Fibroblast of lung (primary cell): ENCODE measurements at places on chromosomes 5 and 9. TPM values are rescaled to one million over a fixed set of nuclear protein-coding genes. Genes with fewer than 3 reads are reported as not detected.
A peak's percentile ranks its signal among the peaks of the same experiment; 100 is the strongest.

NMRK1 gene
- 21.1 and 33.9 TPM in 2 replicates for total RNA-seq

SPINK7 gene
- not detected in 2 replicates for total RNA-seq

BICD2 gene
- total RNA-seq = 32.9 and 35.8 TPM in 2 replicates

HSPB3 gene
- 0.77 and 21.1 TPM in 2 replicates for total RNA-seq

TIMD4 gene
- total RNA-seq = not detected in 2 replicates

FOXI1 gene
- not detected in 2 replicates for total RNA-seq

TGFBR1 gene
- 63.9 and 79.1 TPM in 2 replicates for total RNA-seq

GRCh38 chr9:133693116-133693515, 45.0 kb downstream of the SARDH start:
- H3K4me1 ChIP-seq = no peaks in the 10 kb centered on the region
- no peak overlapping the region for H3K27ac ChIP-seq
- no peaks in the 10 kb centered on the region for H3K36me3 ChIP-seq
- no peaks in the 10 kb centered on the region for H3K27me3 ChIP-seq

- no peak overlapping the region for H3K27ac ChIP-seq
- no peak overlapping the region for H3K4me3 ChIP-seq
- no peak for DNase-seq
- no peaks in the 10 kb centered on the region for H3K27me3 ChIP-seq
Measured at GRCh38 chr9:88952086-88952615, 39.1 kb upstream of the S1PR3 start.

DNA sequence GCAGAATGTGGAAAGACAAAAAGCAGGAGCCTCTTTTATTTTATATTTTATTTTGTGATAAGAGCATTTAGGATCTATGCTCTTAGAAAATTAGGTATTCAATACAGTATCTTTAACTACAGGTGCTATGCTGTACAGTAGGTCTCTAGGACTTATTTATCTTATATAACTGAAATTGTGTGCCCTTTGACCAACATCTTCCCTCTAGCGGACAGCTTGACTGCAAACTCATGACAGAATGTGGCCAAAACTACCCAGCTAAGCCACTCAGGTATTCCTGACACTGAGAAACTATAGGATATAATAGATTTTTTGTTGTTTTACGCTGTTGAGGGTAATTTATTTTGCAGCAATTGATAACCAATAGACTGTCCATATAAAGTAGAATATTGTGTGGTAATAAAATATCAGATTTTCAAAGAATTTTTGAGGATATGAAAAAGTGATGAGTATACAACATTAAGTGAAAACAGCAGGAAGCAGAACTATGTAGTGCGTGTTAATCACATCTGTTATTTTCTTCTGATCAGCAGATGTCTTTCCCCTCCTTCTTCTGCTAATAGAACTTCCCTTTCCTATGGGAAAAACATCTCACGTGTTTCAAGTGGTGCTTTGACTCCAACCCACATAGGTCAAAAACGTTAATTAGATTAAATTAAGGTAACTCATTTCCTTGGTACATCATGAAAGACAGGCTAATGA, 69.9 kb upstream of the SELENOP start:
- H3K36me3 ChIP-seq = no peaks in the 10 kb centered on the region
- no peak overlapping the region for H3K27ac ChIP-seq
- H3K4me3 ChIP-seq = no peak overlapping the region
- H3K4me1 ChIP-seq = no peaks in the 10 kb centered on the region
- peaks cover 4% of the 10 kb centered on the region for H3K27me3 ChIP-seq

GRCh38 chr9:16090907-16091629, 538.2 kb downstream of the CCDC171 start:
- H3K4me3 ChIP-seq = no peak overlapping the region
- H3K27me3 ChIP-seq = no peaks in the 10 kb centered on the region
- peak; percentile 53 for DNase-seq
- no peaks in the 10 kb centered on the region for H3K36me3 ChIP-seq
- no peaks in the 10 kb centered on the region for H3K4me1 ChIP-seq

- DNase-seq = peak; percentile 100
- H3K36me3 ChIP-seq = no peaks in the 10 kb centered on the region
- H3K4me3 ChIP-seq = no peak overlapping the region
- H3K27ac ChIP-seq = peak overlapping the region; percentile 66
Measured at GRCh38 chr9:115591584-115591984, 473.6 kb upstream of the TNC start.

- DNase-seq = peak; percentile 16
- no peaks in the 10 kb centered on the region for H3K36me3 ChIP-seq
- peaks cover 8% of the 10 kb centered on the region for H3K27me3 ChIP-seq
- no peak overlapping the region for H3K27ac ChIP-seq
- H3K4me1 ChIP-seq = no peaks in the 10 kb centered on the region
- peak overlapping the region; percentile 35 for H3K4me3 ChIP-seq
Measured at GRCh38 chr5:178589180-178590140, 733 bp downstream of the COL23A1 start.

DNA sequence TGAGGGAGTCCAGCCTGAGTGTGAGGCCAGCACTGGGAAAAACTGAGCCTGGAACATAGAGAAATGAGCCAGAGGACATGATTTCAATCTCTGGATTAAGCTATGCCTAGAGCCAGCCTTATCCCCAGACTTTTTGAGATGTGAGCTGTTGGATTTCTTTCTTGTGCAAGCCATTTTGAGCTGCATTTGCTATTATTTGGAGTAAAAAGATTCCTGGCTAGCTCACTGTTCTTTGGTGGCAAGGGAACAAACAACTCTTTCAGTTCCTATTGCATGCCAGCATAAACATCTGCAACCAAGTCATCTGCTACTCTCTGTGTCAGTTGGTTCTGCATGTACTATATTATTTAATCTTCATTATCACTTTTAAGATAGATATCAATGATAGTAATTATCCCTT, 70.1 kb upstream of the MAN2A1 start:
- H3K27me3 ChIP-seq = no peaks in the 10 kb centered on the region
- no peaks in the 10 kb centered on the region for H3K36me3 ChIP-seq
- H3K27ac ChIP-seq = no peak overlapping the region
- DNase-seq = no peak
- no peak overlapping the region for H3K4me3 ChIP-seq

DNA sequence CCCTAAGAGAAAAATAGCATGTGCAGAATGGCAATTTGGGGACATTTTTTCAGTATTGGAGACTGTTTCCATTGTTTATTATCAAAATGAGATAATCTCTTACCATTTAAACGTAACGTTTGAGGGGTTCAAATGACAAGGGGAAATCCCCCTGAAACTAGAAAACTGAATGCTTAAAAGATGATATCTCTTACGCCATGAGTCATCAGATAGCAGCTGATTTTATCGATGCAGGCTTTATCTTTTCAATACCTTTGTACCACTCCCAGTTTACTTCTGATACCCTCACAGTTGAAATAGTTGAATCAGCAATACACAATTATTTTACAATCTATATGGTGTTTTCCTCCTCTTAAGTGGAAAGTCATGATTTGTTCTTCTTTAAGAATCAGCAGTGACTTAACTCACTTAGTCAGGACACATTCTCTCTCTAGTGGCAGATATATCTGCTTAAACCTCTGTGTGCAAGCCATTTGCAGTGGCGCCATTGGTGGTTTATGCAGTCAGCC, 29.2 kb downstream of the OSMR start:
- no peak overlapping the region for H3K27ac ChIP-seq
- peaks cover 14% of the 10 kb centered on the region for H3K36me3 ChIP-seq
- DNase-seq = no peak
- H3K4me3 ChIP-seq = no peak overlapping the region
- H3K27me3 ChIP-seq = no peaks in the 10 kb centered on the region
- H3K4me1 ChIP-seq = peaks cover 12% of the 10 kb centered on the region

GRCh38 chr5:172733131-172733973, 37.6 kb downstream of the DUSP1 start:
- peak overlapping the region; percentile 100 for H3K27ac ChIP-seq
- DNase-seq = peak; percentile 98
- no peaks in the 10 kb centered on the region for H3K36me3 ChIP-seq
- peaks cover 23% of the 10 kb centered on the region for H3K4me1 ChIP-seq
- no peaks in the 10 kb centered on the region for H3K27me3 ChIP-seq

GRCh38 chr9:132216861-132217619, 55.2 kb downstream of the NTNG2 start:
- no peak for DNase-seq
- H3K4me3 ChIP-seq = no peak overlapping the region
- no peak overlapping the region for H3K27ac ChIP-seq
- peaks cover 4% of the 10 kb centered on the region for H3K27me3 ChIP-seq

- H3K27me3 ChIP-seq = no peaks in the 10 kb centered on the region
- peak; percentile 12 for DNase-seq
- no peaks in the 10 kb centered on the region for H3K4me1 ChIP-seq
Measured at GRCh38 chr9:71036501-71036900, 84.9 kb downstream of the TRPM3 start.
